Hepatocyte (in vitro differentiated cells): ENCODE measurements at places on chromosomes 7 and 10.

DNA sequence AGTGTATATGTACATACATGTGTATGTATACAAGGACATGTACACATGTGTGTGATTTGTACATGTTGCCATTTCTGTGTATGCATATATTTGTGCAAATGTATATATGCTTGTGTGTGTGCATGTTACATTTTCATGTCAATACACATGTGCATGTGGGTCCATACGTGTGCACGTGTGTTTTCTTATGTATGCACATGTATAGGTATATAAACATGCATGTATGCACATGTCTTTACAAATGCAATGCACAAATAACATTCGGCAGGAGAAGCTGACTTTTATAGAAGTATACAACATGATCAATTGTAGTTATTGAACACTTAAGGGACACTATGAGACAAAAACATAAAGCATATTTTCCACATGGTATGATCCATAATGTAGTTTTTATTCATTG is 307.4 kb upstream of the SEMA3C start:
- no peak for DNase-seq

DNA sequence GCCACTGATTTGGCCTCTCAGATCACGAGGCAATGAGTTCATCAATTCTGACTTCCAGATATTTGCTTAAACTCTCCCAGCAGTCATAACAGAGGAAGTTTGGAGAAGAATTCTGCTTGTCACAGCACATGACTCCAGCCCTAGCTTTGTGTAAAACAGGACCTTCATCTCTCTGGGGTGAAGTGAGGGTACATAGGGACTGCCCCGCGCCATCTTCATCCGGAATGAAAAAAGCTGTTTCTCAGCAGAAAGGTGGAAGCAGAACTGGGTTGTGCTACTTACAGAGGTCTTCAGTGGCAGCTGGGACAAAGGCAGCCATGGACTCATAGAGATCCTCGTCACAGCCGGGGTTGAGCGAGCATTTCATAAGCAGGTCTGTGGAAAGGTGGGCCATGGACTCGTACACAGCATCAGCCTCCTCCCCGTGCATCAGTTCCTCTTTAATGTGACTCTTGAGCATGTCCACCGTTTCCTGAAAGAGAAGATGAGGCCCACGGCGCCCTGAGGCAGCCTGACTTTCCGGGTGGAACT is 58.4 kb upstream of the TM9SF3 start:
- no peak for DNase-seq

- no peak for DNase-seq
These were observed 55.3 kb downstream of the KIF5B start for GRCh38 chr10:32000937-32001336.

GRCh38 chr7:7867846-7868571 is 100.6 kb upstream of the GLCCI1 start:
- DNase-seq, result no peak

DNA sequence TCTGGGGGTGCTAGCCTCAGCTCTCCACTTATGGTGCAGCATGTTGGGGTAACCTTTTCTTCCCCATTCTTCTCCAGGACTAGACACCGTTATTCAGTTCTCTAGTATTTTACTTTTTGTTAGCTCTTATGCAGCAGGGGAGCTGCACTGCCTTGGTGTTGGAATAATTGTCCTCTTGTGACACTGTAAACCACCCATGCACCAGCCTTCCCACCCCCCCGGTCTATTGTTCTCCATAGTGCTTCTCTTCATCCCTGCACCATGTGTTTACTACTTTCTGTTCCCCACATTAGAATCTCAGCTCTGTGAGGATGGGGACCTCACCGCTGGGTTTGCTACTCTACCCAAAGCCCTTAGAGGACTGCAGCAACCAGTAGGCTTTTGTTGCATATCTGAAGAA is 230.7 kb downstream of the RPS24 start:
- DNase-seq, result no peak

DNA sequence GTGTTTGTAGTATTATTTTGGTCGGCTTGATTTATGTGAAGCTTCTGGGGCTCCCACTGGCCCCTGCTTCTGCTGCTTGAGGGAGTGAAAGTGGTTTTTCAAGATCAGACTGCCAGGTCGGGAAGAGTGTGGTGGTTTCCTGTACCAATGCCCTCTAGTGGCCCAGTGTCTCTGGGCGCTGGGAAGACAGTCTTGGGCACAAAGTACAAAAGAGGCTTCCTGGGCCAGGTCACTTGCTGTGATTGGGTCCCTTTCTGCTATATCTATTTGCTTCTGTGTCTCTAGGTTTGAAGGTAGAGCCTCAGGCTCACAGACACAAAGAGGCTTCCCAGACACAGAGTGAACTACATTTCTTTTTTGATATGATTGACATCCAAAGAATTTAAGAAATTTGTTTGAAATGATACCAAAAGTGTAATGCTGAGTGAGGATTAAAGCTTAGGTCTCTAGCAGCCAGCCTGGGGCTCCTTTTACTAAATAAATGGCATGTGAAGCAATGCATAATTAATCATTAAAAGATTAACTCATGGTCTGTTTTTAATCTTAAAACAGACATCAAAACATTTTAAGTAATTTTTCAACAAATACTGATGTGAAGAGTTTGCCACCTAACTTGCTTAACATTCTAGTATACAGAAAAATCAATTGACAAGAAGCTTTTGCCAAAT is 36.3 kb downstream of the ABCB1 start:
- peak; percentile 57 for DNase-seq

- DNase-seq, result no peak
These were observed 153.7 kb downstream of the NRBF2 start for GRCh38 chr10:63286754-63287264.

DNA sequence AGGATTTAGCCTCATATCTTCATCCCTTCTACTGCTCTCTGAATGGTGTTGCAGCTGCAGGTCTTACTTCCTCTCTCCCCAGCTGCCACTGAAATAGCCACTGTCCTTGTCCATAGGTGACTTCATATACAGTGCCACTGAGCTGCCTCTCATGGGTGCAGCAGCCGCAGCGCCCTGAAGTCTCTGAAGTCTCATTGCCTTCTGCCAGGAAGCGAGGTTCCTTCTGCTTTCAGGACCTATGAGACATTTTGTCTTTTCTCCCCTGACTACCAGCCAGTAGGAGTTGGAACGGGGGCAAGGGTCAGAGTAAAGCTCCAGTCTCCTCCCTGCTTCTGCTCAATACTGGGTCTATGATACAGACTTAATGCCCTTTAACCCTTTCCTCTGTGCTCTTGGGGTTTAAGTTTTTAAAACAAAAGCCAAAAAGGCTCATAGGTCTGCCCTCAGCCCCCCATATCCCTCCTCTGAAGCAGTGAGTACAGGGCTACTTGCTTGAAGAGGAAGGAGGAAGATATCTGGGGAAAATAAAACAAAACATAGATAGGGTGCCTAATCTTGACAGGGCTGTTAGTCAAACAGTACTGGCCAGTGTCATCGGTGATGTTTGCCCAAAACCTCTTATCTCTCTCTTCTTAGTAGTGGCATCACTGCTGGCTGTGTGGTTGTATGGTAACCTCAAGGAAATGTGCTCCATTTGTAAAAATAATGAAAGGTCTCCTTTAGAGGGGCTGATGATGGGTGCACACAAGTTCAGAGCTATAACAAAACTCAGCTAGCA is 7.1 kb downstream of the PLCE1 start:
- no peak for DNase-seq

- no peak for DNase-seq
These were observed 204.9 kb upstream of the NPSR1 start for GRCh38 chr7:34453150-34453549.

GRCh38 chr10:84336406-84337090 is 8.2 kb downstream of the CCSER2 start:
- no peak for DNase-seq

- DNase-seq, result no peak
These were observed 313.4 kb upstream of the SEMA3C start for GRCh38 chr7:81232084-81232799.

GRCh38 chr10:69124563-69125268 is 738 bp downstream of the VPS26A start:
- peak; percentile 64 for DNase-seq

- no peak for DNase-seq
These were observed 75.1 kb upstream of the PTPRZ1 start for GRCh38 chr7:121797657-121798452.

GRCh38 chr7:37945336-37945735 is 24.9 kb downstream of the EPDR1 start:
- no peak for DNase-seq

- no peak for DNase-seq
These were observed 343.8 kb downstream of the KCNMA1 start for GRCh38 chr10:77293773-77294172.

DNA sequence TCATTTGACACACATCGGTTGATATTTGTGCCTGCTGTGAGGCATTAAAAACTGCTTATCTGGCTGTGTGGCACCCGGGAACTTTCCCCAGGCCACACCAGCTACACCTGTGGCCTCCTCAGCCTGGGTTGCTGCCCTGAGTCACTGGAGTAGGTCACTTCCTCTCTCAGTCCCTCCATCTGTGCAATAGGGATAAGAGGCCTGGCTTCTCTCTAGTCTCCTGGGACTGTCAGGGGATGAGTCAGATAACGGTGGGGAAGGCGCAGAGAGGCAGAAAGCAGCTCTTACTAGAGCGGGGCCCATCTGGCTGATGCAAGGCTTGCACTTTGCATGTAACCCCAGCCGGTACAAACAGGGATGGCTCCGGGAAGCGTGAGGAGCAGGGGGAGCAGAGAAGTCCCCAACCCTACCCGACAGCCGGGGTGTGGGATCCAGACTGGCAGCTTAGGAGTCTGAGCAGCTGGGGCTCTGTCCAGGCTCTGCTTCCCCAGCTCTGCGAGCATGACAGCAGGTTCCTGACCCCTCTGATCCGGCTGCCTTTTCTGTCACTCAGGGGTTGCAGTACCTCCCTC is 34.0 kb downstream of the DNAJB12 start:
- peak; percentile 92 for DNase-seq
